ENCODE measurements at places on chromosomes 4 and X. TPM values are rescaled to one million over a fixed set of nuclear protein-coding genes. Genes with fewer than 3 reads are reported as not detected.

The STATH gene
- not detected for total RNA-seq

The DGKQ gene
- 11.9 TPM for total RNA-seq

The GAGE2A gene
- total RNA-seq: 1.2 TPM

The XAGE2 gene
- 8.1 TPM for total RNA-seq

The WNK3 gene
- 0.89 TPM for total RNA-seq

- no peaks in the 10 kb centered on the region for H3K36me3 ChIP-seq
- no peak overlapping the region for H3K4me3 ChIP-seq
- H3K27ac ChIP-seq: no peak overlapping the region
- no peak for DNase-seq
- H3K27me3 ChIP-seq: no peaks in the 10 kb centered on the region
Measured at GRCh38 chr4:33184657-33185290, 2464.6 kb downstream of the PCDH7 start.

DNA sequence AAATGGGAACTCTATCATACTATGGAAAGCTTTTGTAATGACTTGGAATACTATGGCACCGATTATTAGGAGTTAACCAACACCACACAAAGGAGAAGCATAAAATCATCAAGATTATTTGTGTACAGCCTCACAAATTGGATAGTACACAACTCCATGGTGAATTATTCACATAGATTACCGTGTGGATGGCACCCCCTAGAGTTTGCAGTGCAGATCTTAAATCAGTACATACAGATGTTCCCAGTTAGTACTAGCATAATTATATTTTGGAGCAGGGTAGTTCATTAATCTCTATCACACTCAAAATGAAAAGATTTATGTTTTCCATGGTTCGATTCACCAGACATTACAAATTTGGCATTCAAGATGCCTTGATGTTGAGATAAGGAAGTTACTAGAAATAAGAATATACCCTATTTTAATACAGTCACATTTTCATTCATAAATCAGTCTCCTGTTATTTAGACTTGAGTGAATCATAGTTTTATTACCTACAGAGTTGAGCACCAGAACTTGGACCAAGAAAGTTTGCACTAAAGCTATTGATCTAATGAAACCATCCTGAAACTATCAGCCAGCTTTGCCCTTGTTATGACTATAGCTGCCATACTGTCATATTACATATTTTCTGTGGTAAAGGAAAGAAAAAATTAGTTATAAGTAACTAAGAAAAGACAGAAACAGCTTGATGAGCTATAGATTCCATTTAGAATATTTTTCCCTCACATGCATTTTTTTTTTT is 531.8 kb downstream of the GLUD2 start:
- no peak for DNase-seq
- H3K27me3 ChIP-seq: no peaks in the 10 kb centered on the region
- H3K4me3 ChIP-seq: no peak overlapping the region
- no peaks in the 10 kb centered on the region for H3K4me1 ChIP-seq

DNA sequence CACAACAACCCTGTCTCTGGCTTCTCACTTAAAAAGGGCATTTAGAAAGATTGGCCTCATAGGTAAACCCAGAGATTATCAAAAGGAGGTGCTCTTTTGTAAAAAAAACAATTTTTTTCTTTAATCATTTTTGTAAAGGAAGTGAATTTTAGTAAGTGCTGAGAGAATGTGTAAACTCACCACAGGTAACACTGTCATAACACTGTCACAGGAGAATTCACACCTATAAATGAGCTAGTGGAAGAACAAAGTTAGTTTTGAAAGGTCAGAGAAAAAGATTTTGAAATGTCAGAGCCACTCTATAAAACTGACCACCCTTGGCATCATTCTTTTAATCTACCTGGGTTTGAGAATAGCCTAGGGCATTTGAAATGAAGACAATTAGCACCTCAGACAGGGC is 3.3 kb upstream of the SH2D1A start:
- no peaks in the 10 kb centered on the region for H3K4me1 ChIP-seq
- no peaks in the 10 kb centered on the region for H3K36me3 ChIP-seq
- H3K27ac ChIP-seq: no peak overlapping the region
- no peak overlapping the region for H3K4me3 ChIP-seq
- H3K27me3 ChIP-seq: no peaks in the 10 kb centered on the region

- H3K27ac ChIP-seq: no peak overlapping the region
- H3K4me3 ChIP-seq: no peak overlapping the region
- H3K4me1 ChIP-seq: no peaks in the 10 kb centered on the region
- H3K36me3 ChIP-seq: no peaks in the 10 kb centered on the region
Measured at GRCh38 chr4:90001023-90001422, 106.4 kb downstream of the MMRN1 start.

DNA sequence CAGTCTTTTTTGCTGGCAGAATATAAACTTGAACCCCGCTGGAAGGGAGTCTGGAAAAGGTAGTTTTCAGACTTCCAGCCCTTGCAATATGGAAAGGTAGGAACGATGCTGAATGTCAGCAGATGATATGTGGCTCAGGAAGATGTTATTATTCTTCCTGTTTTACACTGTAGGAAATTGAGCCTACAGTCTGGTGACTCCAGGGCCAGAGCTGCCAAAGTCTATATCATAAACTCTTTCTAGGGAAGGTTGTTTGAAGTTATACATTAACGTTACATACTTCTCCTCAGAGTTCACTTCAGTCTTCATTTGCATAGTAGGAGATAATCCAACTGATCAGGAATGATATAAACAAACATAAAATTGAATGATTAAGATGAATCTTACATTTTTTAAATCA is 141.3 kb downstream of the FAT4 start:
- no peak for DNase-seq
- H3K27ac ChIP-seq: no peak overlapping the region
- H3K4me3 ChIP-seq: no peak overlapping the region
- no peaks in the 10 kb centered on the region for H3K27me3 ChIP-seq
- no peaks in the 10 kb centered on the region for H3K4me1 ChIP-seq

- H3K36me3 ChIP-seq: no peaks in the 10 kb centered on the region
- H3K27ac ChIP-seq: no peak overlapping the region
- H3K4me3 ChIP-seq: no peak overlapping the region
Measured at GRCh38 chrX:105211066-105211575, 9.4 kb downstream of the TEX13A start.

GRCh38 chr4:75547647-75548387 is 8.0 kb upstream of the ODAPH start:
- no peak overlapping the region for H3K4me3 ChIP-seq
- peak; percentile 32 for DNase-seq
- H3K27me3 ChIP-seq: no peaks in the 10 kb centered on the region
- no peak overlapping the region for H3K27ac ChIP-seq
- no peaks in the 10 kb centered on the region for H3K4me1 ChIP-seq

DNA sequence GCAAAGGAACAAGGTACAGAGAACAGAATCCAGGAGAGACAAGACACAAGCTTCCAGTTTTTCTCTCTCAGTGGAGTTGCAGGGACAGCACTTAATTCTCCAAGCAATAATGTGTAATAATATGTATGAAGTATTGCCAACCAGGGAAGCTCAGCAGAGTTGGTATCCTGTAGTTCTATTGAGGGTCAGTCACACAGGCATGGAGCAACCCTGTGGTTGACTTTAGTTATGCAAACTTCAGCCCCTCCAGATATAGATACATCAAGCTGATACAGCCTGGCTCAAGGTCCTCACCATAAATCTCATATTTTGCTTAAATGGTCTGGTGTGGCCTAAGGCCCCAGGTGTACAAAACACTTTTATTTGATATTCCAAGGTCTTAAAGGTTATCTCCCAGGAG is 248.6 kb upstream of the EPHA5 start:
- H3K27ac ChIP-seq: no peak overlapping the region
- no peaks in the 10 kb centered on the region for H3K36me3 ChIP-seq
- no peaks in the 10 kb centered on the region for H3K27me3 ChIP-seq
- no peak for DNase-seq
- no peaks in the 10 kb centered on the region for H3K4me1 ChIP-seq

Data from upper lobe of left lung (tissue), 6 donors.